ENCODE measurements at places on chromosomes 5 and 9.

DNA sequence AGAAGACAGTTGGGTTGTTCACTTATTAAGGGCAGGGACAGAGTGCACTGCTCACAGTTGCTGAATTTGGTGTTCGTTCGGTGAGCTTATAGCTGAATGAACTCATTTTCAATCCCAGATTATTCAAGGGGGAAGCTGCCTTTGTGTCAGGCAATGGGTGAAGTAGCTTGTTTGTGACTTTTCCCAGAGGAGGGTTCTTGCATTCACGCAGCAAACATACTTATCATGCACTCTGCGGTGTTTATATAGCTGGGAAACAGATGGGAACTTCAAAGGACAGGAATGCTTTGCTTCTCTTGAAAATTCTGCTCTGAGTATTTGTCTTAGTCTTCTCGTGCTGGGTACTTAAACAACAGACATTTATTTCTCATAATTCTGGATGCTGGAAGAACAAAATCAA is 64.7 kb upstream of the ABCA1 start:
- no peak for DNase-seq

GRCh38 chr5:62257020-62257367 is 49.0 kb upstream of the KIF2A start:
- DNase-seq, result no peak

GRCh38 chr9:81989700-81990099 is 1.1 kb downstream of the SPATA31D1 start:
- DNase-seq, result no peak

GRCh38 chr5:10863763-10864383 is 102.8 kb upstream of the DAP start:
- peak; percentile 52 for DNase-seq

DNA sequence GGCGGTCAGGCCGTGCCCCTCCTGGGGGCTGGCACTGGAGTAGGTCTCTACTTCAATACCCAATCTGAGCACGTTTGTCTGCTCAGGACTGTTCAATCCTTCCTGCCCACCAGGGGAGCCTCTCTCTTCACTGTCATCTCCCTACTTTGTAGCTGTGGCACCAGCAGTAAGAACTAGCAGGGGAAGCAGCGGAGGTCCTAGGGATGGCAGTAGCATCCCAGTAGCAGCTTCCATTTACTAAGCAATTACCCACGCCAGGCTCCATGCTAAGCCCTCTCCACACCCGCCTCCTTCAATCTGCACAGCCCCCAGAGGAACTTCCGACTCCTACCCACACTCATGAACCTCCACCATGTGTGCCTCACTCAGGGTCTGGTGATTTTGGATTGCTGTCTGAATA is 31.7 kb downstream of the FSTL4 start:
- no peak for DNase-seq

DNA sequence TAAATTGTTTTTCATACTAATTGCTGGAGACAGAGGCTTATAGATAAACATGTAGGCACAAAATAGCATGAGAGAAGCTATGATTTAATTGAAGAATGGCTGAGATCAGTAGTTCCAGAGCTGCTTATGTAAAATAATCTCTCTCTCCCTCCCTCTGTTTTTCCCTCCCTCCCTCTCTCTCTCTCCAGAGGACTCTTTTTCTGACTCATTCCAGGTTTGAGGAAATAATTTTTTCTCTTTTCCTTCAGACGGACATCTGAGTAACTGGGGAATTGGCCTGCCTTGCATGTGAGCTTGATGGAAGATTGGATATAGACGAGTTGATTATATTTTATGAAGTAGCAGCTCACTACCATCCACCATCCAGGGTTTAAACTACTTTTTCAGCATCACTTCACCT is 35.5 kb downstream of the KCTD16 start:
- no peak for DNase-seq

- no peak for DNase-seq
Observed at GRCh38 chr5:95114902-95115301, 170.0 kb downstream of the MCTP1 start.

DNA sequence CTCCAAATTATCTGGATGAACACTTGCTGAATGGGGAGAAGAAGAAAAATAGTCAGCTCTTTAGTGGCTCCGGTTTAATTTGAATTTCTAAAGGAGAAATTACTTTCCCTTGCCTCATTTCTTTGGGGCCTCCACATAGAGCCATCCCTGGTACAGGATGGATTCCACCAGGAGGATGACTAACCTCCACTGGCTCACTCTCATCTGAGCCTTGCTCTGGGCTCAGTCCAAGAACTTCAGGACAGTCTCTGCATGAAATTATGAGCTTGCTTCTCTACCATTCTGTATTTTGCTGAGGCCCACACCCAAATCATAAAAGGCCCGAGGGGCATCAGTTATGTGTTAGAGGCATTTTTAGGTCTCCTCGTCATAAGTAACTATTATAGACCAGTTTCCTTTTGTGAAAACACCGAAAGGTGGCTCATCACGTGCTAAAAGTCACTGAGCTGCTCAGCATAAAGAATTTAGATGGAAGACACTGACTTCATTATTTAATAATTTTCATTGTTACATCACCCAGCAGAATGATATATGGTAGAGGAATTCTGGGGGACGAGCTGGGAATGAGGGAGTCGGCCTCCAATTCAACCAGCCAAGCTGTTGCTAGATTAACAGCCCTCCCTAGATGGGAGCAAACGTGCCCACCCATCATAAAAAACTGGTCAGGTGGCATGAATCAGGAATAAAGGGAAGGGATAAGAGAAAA is 222.1 kb downstream of the TARS1 start:
- no peak for DNase-seq

GRCh38 chr5:78533356-78533755 is 115.2 kb downstream of the LHFPL2 start:
- no peak for DNase-seq

DNA sequence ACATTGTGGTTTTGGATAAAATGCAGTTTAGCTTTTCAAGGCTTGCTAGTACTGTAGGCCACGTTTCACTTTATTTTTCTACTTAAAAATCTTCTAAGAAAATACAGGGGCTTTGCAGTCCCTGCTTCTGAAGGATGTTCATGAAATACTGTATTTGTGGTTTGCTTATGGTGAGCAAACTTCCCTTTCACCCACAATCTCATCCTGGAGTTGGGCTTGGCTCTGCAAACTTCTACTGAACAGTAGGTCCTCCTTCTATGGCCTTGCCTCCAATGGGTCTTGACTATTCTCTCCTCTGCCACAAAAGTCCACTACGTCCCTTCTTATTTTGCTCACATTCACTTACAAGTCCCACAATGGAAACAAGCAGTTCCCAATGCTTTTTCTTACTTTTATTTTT is 502.7 kb upstream of the KLF4 start:
- no peak for DNase-seq

DNA sequence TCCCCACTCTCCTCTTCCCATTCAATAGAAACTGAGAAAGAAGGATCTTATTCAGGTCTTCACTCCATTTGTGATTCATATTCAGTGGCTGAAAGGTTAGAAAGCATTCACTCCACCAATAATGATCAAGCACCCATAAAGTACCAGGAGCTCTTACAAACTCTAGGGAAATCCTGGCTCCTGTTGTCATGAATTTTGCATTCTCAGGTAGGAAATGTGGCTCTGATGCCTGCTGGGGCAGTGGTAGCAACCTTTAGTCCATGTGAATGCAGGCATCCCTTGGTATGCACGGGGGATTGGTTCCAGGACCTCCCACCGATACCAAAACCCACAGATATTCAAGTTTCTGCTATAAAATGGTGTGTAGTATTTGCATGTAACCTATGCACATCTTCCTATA is 3.6 kb upstream of the RORB start:
- DNase-seq, result no peak

DNA sequence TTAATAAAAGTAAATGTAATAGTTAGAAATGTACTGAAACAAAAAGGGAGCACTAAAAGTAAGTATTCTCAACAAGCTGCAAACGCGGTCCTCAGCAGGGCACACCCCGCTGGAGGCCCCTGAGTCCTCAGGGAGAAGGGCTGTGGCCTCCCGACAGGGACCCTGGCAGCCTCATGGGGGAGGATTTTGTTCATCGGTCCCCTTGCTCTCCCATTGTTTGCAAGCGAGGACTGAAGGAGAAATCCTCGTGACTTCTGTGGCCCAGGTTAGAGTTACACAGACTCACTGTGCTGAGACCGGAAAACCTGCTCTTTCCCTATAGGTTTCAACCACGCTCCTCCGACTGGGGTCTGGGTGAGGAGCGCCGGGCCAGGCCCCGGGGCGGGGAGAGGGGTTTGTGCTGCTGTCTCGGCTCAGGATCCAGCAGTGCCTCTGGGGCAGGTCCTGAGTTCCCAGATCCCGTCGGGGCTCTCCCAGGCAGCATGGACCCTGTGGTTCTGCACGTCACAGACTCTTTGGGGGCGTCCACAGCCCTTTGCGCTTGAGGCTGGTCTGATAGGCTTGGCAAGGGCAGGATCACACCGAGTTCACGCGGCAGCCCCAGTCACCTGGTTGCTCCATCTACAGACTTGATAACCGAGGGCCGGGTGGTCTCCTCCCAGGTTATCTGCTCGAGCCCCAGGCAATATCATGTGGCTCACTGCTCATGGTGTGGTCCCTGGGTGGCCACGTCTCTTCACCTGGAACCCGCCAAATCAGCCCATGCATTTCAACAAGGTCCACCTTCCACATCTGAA is 38.8 kb downstream of the MRPL36 start:
- DNase-seq, result no peak

GRCh38 chr5:23675456-23675855 is 168.0 kb downstream of the PRDM9 start:
- no peak for DNase-seq

DNA sequence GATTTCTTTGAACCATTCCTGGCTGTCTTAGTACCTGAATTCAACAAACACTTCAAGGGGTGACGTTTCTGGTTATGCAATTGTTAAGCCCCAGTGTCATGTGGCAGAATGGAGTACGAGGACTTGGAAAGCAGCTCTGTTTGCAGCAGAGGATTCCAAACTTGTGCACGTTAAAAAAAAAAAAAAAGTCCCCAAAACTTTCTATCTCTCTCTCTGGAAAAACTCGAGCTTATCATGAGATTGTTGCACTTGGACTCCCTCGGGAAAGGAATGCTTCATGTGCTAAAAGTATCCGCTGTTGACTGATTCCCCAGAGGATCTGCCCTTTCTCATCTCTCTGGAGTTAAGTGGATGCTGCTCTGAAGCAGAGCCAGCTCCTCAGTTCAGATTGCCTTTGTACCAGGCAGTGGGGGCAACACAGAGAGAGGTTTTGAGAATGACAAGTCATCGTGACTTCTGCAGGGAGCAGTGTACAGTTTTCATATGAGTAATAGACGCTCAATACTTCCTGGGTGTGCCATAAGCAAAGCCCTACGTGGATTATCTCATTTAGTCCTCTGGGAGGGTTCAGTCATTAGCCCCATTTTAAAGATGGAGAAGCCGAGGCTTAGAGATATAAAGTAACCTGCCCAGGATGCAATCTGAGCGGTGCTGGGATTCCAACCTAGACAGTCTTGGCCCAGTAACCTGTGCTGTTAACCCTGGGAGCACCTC is 28.1 kb downstream of the TMOD1 start:
- no peak for DNase-seq

DNA sequence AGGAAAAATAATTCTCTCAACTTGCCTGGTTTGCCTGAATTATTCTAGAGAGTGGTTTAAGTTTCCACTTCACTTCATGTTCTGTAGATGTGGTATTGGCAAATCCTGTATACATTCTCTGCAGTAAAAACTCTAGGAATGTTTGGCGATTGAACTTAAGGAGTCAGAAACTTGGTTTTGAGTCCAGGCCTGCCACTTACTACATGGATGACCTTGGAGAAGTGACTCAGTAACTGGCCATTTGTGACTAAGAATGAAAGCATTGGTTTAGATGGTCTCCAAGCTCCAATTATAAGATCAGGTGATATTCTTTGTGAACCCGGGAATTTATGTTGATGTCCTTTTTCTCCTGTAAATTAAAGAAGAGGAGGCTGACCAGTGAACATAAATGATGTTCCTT is 233.8 kb downstream of the GAS1 start:
- DNase-seq, result no peak

GRCh38 chr5:19531374-19531952 is 456.5 kb downstream of the CDH18 start:
- no peak for DNase-seq

GRCh38 chr5:150448952-150449516 is 505 bp downstream of the RPS14 start:
- DNase-seq, result no peak

DNA sequence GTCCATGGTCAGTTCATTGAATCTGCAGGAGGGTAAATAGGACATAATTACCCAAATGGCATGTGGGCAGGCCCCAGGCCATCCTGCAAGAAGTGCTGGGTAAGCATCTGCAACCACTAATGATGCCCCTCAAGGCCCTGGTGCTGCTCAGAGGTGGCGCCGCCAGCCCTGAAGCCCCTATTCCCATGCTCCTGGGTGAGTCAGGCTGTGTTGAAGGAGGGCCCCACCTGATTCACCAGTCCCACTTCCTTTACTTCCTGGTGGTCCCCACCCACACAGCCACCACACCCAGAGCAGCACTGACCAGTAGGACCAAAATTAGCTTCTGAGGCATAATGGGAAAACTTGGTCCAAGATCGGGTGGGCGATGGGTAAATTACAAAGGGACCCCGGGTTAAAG is 120.4 kb upstream of the SPRY4 start:
- no peak for DNase-seq

DNA sequence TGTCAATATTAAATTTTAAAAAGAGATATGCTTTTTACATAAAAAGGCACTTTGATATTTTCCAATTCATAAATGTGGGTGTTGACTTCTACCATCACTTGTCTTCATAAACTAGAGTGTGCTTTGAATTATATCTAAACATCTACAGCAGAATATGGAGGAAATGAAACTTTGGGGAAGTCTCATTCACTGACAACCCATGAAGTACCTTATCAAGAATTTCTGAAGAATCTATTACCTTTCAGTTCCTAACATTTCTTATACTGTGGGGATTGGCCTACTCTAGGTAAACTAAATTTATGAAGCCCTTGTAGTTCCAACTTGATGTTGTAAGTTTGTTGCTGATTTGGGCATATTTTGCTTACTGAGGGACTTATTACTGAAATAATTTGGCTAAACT is 81.9 kb downstream of the EMB start:
- DNase-seq, result no peak

DNA sequence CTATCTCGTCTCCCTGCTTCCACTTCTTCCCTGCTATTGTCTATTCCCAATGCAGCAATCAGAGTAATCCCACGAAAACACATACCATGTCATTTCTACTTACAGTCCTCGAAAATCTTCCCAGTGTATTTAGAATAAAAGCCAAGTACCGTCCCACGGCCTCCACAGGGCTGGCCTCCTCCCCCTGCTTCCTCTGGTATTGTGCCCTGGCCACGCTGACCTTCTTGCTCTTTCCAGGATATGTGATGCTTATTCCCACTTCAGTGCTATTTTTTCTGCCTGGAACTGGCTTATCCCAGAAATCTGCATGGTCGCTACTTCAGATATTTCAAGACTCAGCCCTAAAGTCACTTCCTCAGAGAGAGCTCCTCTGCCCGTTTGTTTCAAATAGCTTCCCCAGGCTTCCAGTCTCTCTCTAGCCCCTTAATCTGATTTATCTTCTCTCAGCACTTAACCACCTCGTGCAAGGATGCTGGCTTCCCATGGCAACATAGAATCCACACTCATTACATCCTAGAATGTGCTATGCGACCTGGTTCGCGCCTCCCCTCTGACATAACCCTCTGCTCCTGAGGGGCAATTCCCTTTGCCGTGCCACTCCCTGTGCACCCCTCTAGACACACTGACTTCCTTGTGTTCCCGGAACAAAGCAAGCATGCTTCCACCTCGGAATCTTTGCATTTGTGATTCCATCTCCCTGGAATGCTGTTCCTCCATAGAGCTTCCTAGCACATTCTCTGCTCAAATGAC is 365.9 kb downstream of the ZSWIM6 start:
- no peak for DNase-seq

- DNase-seq, result no peak
Observed at GRCh38 chr5:145044970-145045369, 790.2 kb downstream of the PRELID2 start.

Data from activated T-cell treated with anti-CD3 and anti-CD28 coated beads for 48 hours (primary cell).